NCI-H526 treated with DMSO at 0.1 percent for 48 hours (cell line): ENCODE measurements at places on chromosomes 3 and 15.

DNA sequence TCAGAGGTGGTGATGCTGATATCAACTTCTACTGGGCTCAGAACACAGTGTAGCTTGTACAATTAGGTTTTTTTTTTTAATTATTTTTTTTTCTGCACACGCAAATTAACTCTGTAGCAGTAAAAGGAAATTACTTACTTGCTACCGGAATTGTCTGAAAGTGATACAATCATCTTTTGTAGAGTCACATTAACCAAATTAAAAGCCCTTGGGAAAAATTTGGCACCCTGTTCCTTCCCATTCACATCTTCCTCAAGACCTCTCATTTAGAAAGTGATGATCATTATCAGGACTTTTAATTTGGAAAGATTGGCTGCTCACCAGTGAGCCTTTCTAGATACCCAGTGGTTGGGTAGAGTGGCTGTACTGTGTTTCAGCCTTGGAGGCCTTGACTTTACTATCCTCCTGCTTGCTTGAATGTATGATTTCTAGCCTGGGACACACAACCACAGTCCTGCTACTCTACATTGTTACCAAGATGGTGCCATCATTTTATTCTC lies 158.3 kb downstream of the ECT2 start:
- DNase-seq: no peak

GRCh38 chr3:127475975-127476705 lies 114.4 kb downstream of the TPRA1 start:
- DNase-seq: no peak

DNA sequence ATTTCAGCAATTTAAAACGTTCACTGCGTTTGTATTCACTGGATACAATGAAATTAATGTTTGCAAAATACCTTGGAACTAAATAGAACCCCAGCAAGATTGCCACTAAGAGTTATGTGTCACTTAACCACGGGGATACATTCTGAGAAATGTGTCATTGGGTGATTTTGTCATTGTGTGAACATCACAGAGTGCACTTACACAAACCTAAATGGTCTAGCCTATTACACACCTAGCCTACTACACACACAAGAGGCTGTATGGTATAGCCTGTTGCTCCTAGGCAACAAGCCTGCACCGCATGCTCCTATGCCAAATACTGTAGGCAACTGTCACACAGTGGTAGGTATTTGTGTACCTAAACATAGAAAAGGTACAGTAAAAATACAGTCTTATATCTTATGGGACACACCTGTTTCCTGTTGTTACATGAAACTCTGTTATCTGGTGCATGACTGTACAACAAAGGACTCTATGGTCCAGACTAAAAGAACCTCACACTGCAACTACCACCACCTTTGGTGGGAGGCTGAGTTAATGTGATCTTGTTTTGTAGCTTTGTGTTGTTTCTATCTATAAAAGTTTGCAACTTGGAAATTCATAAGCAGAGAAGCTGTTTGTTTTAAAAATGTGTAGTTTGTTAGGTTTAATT lies 92.2 kb upstream of the NTRK3 start:
- no peak for DNase-seq

DNA sequence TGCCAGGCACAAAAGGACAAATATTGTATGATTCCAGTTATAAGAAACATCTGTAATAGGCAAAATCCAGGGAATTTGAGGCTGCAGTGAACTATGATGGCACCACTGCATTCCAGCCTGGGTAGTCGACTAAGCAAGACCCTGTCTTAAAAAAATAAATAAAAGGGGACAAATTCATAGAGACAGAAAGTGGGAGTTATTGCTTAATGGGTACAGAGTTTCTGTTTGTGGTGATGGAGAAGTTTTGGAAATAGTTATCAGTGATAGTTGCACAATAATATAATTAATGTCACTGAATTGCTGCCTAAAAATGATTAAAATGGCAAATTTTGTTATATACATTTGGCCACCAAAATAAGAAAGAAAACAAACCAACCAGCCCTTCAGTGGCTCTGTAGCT lies 27.6 kb upstream of the CNBP start:
- DNase-seq: no peak

DNA sequence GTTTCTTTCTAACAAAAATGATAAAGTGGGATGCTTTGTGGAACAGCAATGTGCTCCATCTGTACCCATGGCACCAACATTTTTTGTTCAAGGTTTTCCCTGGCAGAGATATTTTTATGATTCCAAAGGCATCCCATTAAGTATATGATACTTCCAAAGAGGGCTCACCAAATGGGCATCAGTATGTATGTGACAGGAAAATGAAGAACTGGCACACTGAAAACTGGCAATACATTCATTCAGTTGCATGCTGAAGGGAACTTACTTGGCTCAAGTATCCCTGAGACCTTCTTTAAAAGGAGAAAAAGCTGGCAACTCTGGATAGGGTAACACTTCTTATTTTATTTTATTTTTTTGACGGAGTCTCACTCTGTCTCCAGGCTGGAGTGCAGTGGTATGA lies 249.8 kb downstream of the IL20RB start:
- no peak for DNase-seq

DNA sequence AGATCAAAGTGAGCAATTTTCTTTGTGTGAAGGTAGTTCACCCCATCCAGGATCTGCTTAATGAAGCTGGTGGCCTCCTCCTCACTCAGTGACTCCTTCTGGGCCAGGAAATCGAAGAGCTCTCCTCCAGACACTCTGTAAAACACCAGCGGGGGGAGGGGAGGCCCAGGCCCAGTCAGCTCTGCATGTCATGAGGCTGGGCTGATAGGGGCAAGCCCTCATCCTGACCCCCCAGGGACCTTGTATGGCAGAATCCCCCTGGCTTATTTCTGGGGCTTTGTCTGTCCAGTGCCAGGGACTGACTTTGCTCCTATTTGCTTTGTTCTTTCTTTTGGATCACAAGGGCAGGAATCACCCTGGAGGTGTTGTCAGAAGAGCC lies 74.9 kb downstream of the DAPK2 start:
- DNase-seq: no peak

GRCh38 chr15:59817834-59818233 lies 128.7 kb upstream of the BNIP2 start:
- DNase-seq: peak; percentile 72

- DNase-seq: no peak
These were observed 950.1 kb downstream of the TBL1XR1 start for GRCh38 chr3:176247191-176247590.

DNA sequence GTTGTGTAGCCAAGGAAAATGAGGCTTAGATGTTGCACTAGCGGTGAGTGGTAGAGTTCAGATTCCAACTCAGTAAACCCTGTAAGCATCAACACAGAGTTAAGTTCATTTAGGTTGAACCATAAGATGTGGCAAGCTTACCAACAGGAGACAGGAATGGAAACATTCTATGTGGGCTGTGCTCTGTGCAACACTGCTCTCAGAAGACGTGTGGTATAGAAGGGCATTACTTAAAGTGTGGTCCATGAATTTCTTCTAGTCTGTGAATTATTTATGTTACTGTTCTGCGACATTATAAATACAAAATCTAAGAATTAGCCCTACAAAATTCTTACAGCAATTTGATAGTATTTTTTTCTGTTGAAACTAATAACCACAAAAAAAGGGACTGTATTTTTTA lies 213.3 kb downstream of the GRM7 start:
- DNase-seq: no peak
